G401 (cell line): ENCODE measurements at places on chromosomes 1 and 21.
A peak's percentile ranks its signal among the peaks of the same experiment; 100 is the strongest.

GRCh38 chr21:36237441-36237840 is 80.8 kb downstream of the DOP1B start:
- DNase-seq, result peak; percentile 70

DNA sequence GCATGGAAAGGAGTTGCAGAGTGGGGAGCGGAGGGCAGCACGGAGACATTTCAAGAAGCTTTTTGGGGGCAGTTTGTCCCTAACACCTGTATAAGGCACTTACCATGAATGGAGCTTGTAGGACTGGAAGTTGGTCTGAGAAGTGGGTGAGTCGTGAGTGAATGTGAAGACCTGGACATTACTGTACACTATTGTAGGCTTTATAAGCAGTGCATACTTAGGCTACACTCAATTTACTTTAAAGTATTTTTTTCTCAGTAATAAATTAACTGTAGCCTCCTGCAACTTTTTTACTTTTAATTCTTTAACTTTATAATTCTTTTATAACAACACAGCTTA is 141.6 kb upstream of the ETV3 start:
- no peak for DNase-seq

DNA sequence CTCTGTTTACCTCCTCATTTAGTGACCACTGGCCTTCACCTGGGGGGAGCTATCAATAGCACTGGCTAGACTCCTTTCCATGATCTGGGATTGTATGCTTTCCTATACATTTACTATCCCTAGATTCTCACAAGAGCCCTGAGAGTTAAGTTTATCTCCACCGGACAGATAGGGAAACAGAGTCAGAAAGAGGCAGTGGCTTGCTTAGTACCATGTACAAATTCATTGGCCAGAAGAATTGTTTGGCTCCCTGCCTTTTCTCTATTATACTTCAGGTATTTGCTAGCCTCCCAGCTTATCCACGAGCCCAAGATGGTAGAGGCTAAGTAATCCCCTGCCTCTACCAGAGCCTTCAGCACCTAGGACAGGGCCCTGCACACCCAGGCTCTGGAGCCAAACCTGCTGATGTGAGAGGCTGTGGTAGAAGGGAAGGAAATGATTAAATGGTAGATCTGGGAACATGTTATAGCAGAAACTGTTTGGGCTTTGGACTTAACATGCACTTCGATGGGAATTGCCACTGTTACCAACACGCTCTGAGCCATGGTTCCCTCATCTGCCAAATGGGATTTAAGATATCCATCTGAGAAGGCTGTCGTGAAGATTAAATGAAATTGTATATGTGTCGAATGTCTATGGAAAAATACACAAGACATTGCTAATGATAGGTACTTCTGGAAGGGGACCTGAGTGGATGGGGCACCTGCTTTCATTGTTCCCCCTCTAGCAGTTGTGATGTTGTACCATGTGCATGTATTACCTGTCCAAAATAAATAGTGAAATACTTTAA is 3.1 kb upstream of the BLACAT1 start:
- DNase-seq, result peak; percentile 25

- peak; percentile 69 for DNase-seq
These were observed 12.4 kb downstream of the KLHDC8A start for GRCh38 chr1:205344066-205344928.

- no peak for DNase-seq
These were observed 92.5 kb upstream of the C21orf91 start for GRCh38 chr21:17911628-17912027.

DNA sequence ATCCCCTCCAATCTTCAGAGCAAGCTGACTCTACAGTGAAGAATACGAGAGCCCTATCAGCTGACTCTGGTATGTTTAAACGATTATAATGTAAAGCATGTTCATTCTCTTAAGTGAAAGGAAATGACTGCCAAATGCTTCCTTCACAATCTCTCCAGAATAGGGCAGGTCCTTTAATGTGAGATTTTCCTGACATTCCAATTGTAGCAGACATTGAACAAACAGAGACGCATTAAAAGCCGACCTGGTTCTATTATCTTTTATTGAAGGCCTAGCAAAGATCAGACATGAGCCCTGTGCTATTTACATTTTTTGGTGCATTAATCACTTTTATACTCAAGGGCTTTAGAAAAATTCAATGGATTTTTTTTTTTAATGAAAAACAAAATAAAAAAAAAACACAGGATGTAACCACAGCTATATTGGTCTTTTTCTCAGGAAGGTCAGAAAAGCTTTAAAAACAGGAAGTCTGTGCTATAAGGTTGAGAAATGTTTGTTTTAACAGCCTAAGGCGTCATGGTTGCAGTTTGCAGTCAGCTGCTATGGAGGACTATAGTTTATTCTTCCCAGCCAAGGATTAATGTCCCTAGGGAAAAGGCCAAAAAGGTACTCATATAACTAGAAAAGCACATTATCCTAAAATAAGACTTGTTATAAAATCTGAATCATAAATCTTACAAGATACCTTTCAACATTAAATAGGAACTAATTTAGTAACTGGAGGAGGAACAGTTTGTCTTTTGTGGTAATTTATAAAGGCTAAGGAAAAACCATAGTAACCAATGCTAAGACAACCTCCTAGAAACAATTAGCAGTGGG is 104.8 kb downstream of the RERE start:
- DNase-seq, result no peak
